ENCODE measurements at places on chromosomes 13 and 19.

DNA sequence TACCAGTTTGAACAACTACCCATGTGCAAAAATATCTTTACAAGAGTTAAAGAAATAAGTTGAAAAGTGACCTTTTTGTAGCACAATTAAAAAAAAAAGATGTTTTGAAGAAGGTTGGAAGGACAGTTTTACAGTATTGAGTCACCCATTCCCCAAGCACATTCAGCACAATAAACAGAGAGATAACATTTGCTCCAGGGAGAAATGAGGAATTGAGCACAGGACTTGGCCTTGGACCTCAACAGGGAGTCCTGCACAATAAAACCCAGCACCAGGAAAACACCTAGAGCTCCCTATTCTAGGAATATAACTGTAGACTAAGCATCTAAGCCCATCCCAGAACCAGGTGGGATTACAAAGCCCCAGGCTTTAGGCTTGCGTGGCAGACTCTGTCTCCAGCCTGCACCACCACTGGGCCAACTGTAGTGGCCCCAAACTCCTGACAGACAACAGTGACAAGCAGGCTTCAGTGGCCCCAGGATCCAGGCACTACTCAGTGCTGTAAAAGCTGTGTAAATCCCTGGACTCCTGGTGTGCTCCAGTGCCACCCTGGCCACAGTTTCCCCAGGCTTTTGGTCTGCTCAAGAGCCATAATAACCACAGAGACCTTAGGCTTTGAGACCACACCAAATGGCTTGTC lies 857.2 kb downstream of the SLITRK1 start:
- DNase-seq = no peak

DNA sequence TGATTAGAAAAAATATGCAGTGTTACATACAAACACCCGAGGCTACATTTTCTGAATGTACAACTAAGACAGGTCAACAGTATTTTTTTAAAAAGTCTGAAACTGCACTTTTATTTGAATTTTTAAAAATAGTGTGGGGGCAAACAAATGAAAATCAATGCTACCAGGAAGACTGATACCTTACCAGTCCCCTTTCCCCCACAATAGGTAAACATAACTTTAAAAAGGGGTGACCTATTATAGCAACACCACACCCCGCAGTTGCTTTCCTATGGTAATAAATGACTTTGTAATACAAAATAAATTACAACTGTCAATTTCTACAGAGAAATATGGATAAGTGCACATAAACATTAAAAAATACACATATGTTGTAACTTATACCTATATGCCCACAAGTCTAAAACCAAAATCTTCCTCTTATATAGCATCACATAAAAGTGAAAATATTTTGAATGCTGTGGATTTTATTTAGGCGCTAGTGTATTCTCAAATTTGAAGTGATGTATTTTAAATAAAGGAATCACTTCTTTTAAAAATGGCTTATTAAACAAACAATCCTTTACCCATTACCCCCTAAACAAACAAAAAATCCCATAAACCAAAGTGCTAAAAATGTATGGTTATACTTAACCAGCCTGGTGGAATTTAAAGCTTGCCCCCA lies 63.1 kb downstream of the KCNRG start:
- no peak for DNase-seq

DNA sequence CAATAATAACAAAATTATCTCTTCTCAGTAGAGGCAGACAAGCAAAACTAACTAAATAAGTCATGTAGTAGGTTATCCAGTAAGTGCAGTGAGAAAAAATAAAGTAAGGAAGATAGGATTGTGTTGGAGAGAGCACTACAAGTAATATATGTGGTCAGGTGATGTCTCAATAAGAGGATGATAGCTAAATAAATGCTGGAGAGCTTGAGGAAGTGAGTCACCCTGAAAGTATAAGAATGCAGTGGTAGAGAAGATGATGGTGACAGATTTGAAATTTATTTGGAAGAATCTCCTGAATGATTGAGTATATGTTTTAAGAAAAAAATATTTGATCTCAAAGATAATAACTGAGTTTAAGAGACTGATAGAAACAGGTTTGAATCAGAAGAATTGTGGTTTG lies 152.2 kb upstream of the PRR20A start:
- no peak for DNase-seq

- no peak for DNase-seq
Measured at GRCh38 chr19:19777692-19778091, 43.9 kb downstream of the ZNF506 start.

DNA sequence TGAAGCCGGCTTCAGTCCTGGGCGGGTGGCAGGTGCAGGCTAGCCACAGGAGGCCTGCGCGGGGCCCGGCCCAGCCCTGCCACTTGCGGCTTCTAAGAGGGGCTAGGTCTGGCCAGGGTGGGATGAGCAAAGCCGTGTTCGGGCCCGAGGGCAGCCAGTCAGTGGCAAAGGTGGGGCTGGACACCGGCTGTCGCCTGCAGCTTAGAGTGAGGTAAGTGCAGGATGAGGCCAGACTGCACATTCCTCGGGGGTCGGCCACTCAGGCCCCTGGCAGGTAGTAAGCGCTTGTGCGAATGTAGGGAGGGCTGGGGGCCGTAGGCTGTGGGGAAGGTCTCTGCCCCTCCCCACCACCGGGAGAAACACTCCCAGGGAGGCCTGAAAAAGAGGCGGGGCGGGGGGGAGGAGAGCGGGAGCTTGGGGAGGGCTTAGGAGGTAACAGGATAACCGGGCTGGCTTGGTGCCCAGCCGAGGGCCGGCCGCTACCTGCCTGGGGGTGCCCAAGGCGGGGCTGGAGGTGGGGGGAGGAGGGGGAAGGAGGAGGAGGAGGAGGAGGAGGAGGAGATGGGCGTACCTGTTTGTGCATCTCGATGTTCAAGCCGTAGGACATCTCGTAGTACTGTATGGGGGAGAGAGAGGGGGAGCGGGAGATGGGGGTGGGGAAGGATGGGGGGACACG lies 6.4 kb downstream of the TLE5 start:
- DNase-seq = no peak

DNA sequence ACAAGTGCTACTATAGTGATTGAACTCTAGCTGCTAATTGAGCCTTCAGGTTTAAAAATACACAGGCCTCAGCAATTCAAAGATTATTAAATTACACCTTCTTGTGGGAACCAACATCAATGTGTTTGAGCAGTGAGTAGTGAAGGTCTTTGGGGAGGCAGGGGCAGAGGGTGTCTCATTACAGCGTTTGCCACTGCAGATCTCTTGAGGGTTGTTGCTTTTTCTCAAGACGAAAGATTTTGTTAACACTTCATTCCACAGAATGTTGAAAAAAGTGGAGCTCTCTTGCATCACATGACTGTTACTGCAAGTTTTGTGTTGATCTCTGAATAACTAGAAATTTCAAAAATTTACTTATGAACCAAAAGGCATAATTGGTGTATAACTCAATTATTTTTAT lies 253.6 kb downstream of the ATP8A2 start:
- no peak for DNase-seq

DNA sequence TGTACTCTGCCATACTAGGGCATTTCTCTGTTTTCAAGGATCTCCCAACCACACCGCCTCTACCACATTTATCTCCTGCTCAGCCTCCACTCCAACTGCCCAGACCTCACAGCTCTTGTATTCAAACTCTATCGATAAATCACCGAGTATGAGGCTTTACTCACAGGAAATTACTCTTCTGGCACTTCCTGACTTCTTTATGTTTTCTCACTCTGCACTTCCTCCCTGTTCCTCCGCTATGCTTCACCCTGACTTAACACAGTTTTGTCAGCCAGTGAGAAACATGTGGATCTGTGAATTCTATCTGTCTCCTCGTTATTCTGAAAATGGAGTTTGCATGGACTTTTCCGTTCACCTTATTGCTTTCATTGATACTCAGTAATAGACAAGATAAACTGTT lies 2.6 kb upstream of the CARD8 start:
- DNase-seq = no peak

DNA sequence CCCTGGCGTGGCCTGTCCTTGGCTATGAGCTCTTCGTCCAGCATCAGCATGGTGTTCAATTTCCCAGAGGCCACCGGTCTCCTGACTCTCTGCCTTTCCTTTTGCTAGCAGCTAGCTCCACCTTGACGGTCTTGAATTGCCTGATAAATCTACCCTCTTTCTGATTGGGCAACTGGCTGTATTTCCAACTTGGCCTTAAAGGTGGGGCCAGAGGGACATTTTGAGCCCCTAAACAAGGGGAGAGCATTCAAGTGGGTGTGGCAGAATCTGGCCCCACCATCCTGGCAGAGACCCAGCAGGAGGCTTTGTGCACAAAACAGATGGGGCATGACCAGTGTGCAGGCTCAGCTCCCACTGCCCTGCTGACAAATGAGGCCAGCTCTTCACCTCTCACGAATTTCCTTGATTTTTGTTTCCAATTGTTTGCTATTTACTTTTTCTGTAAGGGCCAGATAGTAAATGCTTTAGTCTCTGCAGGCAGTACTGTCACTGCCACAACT lies 148.9 kb upstream of the VSTM2B start:
- DNase-seq = no peak
